Activated CD8-positive, alpha-beta memory T cell treated with anti-CD3 and anti-CD28 coated beads, Interleukin-2, amount 10 ng/mL, durations not matched to agents 7 days and 5 days (primary cell): ENCODE measurements at places on chromosomes 3 and 15. TPM values are rescaled to one million over a fixed set of nuclear protein-coding genes. Genes with fewer than 3 reads are reported as not detected.

Gene CNTN4
- total RNA-seq, result not detected

Gene SLC12A8
- total RNA-seq, result 1.3 TPM

Gene SEMA5B
- not detected for total RNA-seq

Gene PIERCE2
- not detected for total RNA-seq

Gene TEX9
- 1.8 TPM for total RNA-seq

Gene CHP1
- total RNA-seq, result 54.1 TPM

Gene CLDN16
- not detected for total RNA-seq

Gene KCNH8
- 0.05 TPM for total RNA-seq

Gene UCN2
- total RNA-seq, result not detected

Gene POLQ
- 55.8 TPM for total RNA-seq

Gene ECE2
- total RNA-seq, result not detected

Gene HRH1
- 0.16 TPM for total RNA-seq

GRCh38 chr3:33202711-33203457, 15.7 kb downstream of the SUSD5 start:
- DNase-seq, result no peak
- peaks cover 6% of the 10 kb centered on the region for H3K27me3 ChIP-seq
- no peak overlapping the region for H3K27ac ChIP-seq
- no peak overlapping the region for H3K4me3 ChIP-seq
- no peaks in the 10 kb centered on the region for H3K36me3 ChIP-seq

- no peaks in the 10 kb centered on the region for H3K36me3 ChIP-seq
- H3K27me3 ChIP-seq, result peaks cover 42% of the 10 kb centered on the region
- H3K4me1 ChIP-seq, result peaks cover 21% of the 10 kb centered on the region
- DNase-seq, result peak; percentile 58
- H3K27ac ChIP-seq, result no peak overlapping the region
These were observed 574 bp downstream of the CHST2 start for GRCh38 chr3:143119974-143120715.

GRCh38 chr3:134367869-134368750, 6.1 kb downstream of the AMOTL2 start:
- no peak overlapping the region for H3K27ac ChIP-seq
- no peaks in the 10 kb centered on the region for H3K36me3 ChIP-seq
- no peak for DNase-seq
- H3K27me3 ChIP-seq, result peaks cover 42% of the 10 kb centered on the region

- H3K36me3 ChIP-seq, result no peaks in the 10 kb centered on the region
- H3K4me3 ChIP-seq, result no peak overlapping the region
- peaks cover 14% of the 10 kb centered on the region for H3K27me3 ChIP-seq
- peaks cover 6% of the 10 kb centered on the region for H3K4me1 ChIP-seq
These were observed 37.2 kb upstream of the TM4SF1 start for GRCh38 chr3:149414557-149415231.

- no peak for DNase-seq
- H3K27ac ChIP-seq, result no peak overlapping the region
- no peaks in the 10 kb centered on the region for H3K36me3 ChIP-seq
- H3K27me3 ChIP-seq, result no peaks in the 10 kb centered on the region
- H3K4me1 ChIP-seq, result no peaks in the 10 kb centered on the region
These were observed 4.7 kb downstream of the PLA2G4F start for GRCh38 chr15:42151736-42152135.

DNA sequence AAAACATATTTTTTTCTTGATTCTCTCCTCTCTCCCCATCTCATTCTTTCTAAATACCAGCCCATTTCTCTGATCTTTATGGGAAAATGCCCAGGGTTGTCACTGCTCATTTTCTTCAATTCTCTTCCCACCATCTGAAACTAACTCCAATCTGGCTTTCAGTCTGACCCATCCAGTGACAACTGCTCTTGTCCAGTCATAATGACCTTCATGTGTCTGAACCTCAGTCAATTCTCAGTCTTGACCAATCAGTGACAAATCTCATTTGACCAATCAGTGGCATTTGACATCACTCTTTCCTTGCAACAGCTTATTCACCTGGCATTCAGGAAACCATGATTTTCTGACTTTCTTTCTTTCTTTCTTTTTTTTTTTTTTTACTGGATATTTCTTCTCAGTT, 15.1 kb downstream of the VEPH1 start:
- peaks cover 3% of the 10 kb centered on the region for H3K27me3 ChIP-seq
- no peak overlapping the region for H3K27ac ChIP-seq
- no peak for DNase-seq
- no peak overlapping the region for H3K4me3 ChIP-seq

DNA sequence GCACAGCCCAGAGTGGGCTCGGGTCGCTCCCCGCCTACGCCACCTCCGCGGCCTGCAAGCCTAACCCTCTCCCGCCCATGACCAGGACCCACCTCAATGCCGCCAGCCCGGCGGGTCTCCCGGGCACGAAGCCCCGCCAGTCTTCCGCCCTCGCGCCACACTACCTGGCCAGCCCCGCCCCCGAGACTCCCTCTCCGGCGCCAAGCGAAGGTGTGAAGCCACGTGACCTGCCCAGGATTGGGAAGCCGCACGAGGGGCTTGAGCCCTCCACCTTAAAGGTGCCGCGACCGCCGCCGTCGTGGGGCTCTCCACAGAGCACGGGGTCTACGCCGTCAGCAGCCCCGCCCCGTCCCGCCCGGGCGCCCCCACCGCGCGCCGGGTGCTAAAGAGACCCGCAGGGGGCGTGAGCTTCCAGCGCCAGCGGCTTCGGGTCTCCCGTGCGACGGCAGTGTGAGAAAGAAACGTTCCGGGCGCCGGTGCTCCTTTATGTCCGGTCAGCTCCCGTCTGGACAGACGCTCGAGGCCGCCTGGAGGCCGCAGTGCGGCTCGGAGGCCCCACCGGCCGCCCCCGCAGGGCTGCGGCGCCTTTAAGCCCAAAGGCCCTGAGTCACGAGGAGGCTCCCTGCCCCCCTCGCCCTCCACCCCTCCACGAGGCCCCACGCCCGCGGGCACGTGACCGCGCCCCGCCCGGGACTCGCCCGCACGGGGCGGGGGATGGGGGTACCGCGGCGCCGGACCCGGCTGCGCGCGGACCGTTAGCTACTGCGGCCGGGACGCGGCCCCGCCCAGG, at the start of gene CPEB1:
Gene CPEB1 (minus strand): TSS at position 319 of the 790 bp plus-strand sequence. CDS start 18,904 bp downstream, outside the sequence.
- no peak within 1 kb of the TSS for H3K27ac ChIP-seq
- peaks cover 4% of the 10 kb centered on the region for H3K4me1 ChIP-seq
- peaks cover 68% of the 10 kb centered on the region for H3K27me3 ChIP-seq
- DNase-seq, result no peak
- H3K4me3 ChIP-seq, result no peak within 1 kb of the TSS
- H3K36me3 ChIP-seq, result no peaks in the 10 kb centered on the region

- DNase-seq, result no peak
- H3K27ac ChIP-seq, result peak overlapping the region; percentile 91
- H3K27me3 ChIP-seq, result no peaks in the 10 kb centered on the region
- no peak overlapping the region for H3K4me3 ChIP-seq
These were observed 19.9 kb downstream of the FYCO1 start for GRCh38 chr3:45975686-45976085.

DNA sequence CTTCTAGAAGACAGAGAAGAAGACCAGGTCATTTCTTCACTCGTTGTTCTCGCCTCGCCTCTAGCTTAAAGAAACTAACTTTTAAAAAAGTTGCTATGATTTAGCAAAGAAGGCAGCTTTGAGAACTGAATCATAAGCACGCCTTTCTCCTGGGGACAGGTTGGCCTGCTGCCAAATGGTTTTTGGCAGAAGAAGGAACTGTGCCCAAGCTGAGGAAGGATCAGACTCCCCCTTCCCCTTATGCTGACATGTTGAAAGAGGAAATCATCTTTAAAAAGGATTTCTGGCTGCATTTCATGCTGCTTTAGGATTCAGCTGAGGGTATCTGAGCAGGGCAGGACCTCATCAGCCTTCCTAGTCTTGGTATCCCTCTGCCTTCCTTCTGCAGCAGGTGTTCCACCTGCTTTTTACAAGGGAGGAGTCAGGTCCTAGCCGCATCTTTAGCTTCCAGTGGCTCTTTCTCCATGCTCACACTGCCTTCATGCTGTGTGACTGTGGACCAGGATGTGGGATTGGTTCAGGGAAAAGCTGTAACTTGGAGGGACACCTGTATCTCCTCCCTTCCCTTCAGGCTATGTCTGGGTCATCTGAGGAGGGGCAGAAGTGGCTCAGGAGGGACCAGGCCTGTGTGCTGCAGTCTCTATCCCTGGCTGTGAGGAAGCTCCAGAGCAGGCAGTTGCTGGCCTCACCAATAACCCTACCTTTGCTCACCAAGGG, 34.1 kb upstream of the HACD2 start:
- no peak overlapping the region for H3K27ac ChIP-seq
- H3K4me3 ChIP-seq, result no peak overlapping the region
- H3K4me1 ChIP-seq, result no peaks in the 10 kb centered on the region
- no peak for DNase-seq
- H3K36me3 ChIP-seq, result peaks cover 2% of the 10 kb centered on the region
- no peaks in the 10 kb centered on the region for H3K27me3 ChIP-seq

- DNase-seq, result peak; percentile 79
- H3K4me3 ChIP-seq, result peak overlapping the region; percentile 53
- peaks cover 75% of the 10 kb centered on the region for H3K4me1 ChIP-seq
- H3K27ac ChIP-seq, result peak overlapping the region; percentile 77
- peaks cover 32% of the 10 kb centered on the region for H3K36me3 ChIP-seq
- H3K27me3 ChIP-seq, result no peaks in the 10 kb centered on the region
These were observed 22.1 kb upstream of the SCAANT1 start for GRCh38 chr3:63934041-63934866.

DNA sequence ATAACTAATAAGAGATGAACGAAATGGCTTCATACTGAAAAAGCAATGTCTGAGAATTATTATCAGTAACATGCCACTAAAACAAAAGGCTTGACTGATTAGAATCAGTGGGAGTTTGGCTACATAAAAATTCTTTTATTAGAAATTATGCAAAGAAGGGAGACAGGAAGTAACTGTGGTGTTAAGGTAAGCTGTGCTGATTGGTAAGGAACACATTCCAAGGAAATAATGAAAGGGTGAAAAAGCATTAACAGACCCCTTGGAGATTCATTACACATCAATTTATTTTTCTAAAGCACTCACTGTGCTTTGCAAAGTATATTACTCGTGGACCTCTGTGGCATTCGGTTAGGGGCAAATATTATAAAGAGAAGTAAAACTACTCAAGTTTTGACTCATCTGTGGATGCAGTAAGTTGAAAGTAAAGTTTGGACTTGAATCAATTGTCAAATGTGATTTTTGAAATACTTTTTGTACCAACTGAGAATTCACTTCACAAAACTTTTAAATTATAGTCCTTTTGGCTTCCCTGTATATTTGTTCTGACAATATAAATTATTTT, 176.1 kb upstream of the ZPLD1 start:
- H3K4me1 ChIP-seq, result no peaks in the 10 kb centered on the region
- H3K27ac ChIP-seq, result no peak overlapping the region
- H3K36me3 ChIP-seq, result no peaks in the 10 kb centered on the region
- no peak for DNase-seq
- peaks cover 16% of the 10 kb centered on the region for H3K27me3 ChIP-seq
- H3K4me3 ChIP-seq, result no peak overlapping the region

DNA sequence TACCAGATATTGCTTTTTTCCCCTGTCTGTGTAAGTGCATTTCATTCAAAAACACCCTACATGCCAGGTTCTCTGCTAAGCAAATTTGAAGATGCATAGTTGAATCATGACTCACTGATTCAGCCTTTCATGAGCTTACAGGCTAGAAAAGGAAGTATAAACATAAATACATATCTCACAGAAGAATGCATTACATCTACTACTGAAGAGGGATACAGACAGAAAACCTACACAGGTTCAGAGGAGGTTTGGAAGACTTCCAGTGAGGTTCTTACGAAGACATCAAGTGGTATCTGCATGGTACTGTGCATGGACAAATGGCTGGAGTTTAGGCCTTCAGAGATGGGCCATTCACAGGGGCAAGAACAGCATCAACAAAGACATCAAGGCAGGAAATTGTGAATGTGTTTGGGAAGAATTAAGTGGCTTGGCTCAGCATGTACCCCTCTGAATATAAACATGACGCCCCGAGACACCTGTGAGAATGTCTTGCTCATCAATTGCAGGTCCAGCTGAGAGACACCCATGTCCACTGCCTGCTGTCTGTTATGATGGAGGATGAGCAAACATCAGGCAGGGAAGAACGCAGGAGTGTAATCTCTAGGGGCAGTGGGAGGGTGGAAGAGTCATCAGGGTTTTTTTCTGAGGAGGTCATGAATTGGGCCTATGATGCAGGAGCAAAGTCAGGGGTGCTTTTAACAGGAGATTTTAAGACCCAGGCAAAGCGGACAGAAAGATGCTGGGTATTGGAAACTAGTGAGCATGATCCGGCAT, 105.1 kb upstream of the GALNT15 start:
- H3K36me3 ChIP-seq, result no peaks in the 10 kb centered on the region
- H3K4me1 ChIP-seq, result no peaks in the 10 kb centered on the region
- H3K27me3 ChIP-seq, result peaks cover 8% of the 10 kb centered on the region
- no peak overlapping the region for H3K27ac ChIP-seq
- H3K4me3 ChIP-seq, result no peak overlapping the region
- no peak for DNase-seq

- H3K27ac ChIP-seq, result no peak overlapping the region
- no peak overlapping the region for H3K4me3 ChIP-seq
- H3K4me1 ChIP-seq, result no peaks in the 10 kb centered on the region
- no peaks in the 10 kb centered on the region for H3K36me3 ChIP-seq
These were observed 47.4 kb downstream of the FSIP1 start for GRCh38 chr15:39735120-39735717.

DNA sequence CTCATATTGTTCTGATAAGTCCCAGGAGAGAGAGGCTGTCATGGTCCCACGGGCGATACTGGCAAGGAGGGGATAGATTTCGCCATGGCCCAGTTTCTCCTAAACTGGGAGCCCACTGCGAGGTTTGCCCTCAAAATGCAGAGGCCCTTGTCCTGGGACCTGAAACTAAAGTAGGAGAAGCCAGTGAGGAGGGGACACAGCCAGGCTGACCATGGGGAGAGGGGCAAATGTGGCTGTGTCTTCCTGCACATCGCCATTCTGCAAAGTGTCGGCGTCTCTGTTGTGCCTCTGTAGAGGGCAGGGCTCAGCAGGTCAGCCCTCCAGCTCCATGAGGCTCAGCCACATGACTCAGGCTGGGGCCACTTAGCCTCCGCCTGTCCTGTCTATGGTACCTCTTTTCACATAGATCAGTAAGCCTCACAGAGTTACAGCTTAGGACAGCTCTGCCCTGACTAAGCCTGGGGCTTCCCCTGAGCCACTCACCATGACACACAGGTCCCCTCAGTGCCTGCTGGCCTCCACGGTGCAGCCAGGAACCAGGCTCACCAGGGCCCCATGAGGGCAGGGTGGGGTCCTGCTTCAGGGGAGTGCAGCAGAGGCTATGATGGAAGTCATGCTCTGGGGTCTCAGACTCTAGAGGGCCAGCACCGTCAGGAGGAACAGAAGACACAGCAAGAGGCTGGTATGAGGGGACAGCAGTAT, 28.6 kb upstream of the PLXNA1 start:
- no peaks in the 10 kb centered on the region for H3K36me3 ChIP-seq

DNA sequence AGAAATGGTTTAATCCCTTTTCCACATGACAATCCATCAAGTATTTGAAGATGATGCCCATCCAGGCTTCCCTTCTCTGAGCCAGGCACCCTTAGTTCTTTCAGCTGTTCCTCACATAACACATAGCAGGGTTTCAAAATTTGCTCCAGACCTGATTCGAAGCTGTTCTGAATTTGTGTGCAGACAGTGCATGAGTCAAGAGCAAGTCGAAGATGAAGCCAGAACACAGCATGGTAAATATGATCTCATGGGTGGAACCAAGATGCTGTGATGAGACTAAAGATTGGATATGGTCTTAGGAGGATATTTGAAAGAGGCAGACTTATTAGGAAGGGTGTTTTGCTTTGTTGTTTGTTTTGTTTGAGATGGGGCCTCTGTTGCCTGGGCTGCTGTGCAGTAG, 32.6 kb upstream of the PDE8A start:
- no peak for DNase-seq
- H3K36me3 ChIP-seq, result no peaks in the 10 kb centered on the region
- no peak overlapping the region for H3K27ac ChIP-seq
- H3K4me3 ChIP-seq, result no peak overlapping the region
